Right renal pelvis (tissue), 4 donors: ENCODE measurements at places on chromosomes 3 and 15.

- DNase-seq, result no peak
Observed at GRCh38 chr3:188518835-188519452, 365.0 kb downstream of the LPP start.

GRCh38 chr3:175573226-175573625, 714.1 kb downstream of the NAALADL2 start:
- no peak for DNase-seq

DNA sequence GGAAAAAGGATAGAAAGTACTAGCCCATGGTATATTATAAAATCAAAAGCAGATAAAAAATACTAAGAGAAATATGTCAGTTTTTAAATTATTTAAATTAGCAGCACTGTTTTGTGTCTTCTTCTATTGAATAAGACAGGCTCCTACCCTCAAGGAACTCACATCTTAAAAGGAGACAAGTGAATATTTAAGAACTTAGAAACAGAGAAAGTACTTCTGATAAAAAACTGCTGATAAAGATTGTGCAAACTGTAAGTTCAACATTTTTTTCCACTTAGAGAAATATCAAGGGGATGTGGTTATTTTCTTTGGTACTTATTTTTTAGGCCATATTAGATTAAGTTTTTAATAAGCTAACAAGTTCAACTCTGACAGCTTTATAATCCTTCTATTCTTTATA, 3.0 kb upstream of the ANKRD28 start:
- DNase-seq, result no peak

- no peak for DNase-seq
Observed at GRCh38 chr15:35078221-35078915, 6.7 kb downstream of the NANOGP8 start.

- DNase-seq, result no peak
Observed at GRCh38 chr3:173153631-173154030, 12.6 kb upstream of the SPATA16 start.

DNA sequence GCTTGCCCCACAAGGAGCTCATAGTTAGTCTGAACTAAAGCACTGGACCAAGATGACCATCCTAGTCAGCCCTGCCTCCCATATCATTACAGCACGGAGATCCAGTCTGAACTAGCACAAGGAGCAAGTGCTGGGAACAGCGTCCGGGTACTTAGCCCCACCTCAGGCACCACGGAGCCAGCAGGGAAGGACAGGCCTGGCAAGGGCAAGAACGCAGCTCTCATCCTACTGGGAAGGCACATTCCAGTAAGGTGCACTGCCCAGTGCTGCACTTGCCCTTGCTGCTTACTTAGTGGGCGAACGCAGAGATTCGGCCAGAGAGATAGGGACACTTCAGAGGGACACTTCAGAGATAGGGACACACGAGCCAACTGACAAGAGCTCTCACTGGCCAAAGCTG, 27.6 kb downstream of the SEC61A1 start:
- DNase-seq, result no peak

- DNase-seq, result no peak
Observed at GRCh38 chr15:67458331-67459029, 62.5 kb upstream of the C15orf61 start.

DNA sequence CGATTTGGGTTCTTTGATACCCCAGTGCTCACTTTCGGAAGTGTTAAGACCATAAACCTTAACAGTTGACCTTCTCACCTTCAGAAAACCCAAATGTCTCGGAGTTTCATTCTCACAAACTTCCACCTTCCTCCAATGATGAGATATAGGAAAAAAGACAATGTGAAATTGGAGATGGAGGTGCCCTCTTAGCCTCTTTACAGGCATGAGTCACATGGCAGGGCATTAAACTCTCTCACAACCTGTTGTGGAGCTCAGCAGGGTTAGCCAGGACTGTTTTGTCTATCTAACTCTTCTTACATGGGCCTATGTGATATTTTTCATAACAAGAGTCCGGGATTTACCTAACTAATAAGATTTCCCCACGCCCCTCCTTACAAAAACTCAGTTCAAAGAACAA, 10.7 kb downstream of the AGTR1 start:
- DNase-seq, result no peak

DNA sequence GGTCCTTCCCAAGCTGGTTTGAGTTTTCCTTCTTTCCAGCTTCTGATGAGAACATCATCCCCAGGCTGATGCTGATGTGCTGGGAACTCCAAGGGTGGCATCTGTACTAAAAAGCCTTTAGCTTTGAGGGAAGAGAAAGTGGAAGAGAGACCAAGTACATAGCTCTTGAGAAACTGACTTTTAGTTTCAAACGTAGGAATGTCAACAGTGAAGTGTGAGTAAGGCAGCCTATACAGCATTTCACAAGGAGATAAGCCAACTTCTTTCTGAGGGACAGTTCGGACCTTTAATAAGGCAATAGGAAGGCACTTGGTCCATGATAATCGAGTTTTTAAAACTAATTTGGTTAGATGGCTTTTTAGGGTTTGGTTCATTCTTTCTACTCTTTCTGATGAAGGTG, 53.7 kb downstream of the DLG1 start:
- no peak for DNase-seq

- no peak for DNase-seq
Observed at GRCh38 chr3:10983219-10983916, 9.2 kb upstream of the SLC6A1 start.

DNA sequence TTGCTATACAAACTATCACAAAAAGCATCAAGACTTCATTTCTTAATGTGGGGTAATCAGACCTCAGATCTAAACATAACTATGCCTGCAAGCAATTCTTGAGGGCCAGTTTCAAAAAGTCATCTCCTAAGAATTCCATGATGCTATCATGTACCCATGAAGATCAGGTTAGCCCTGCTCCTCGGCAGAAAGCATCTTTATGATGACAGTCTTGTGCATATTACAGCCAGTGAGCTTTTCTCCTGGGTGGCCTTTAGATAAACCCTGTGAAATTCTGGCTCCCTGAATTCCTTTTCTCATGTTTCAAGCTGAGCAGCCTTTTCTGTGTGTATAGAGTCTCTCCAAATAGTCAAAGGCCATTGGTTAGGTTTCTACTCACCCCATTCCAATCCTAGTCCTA, 201.9 kb upstream of the MCTP2 start:
- DNase-seq, result no peak

DNA sequence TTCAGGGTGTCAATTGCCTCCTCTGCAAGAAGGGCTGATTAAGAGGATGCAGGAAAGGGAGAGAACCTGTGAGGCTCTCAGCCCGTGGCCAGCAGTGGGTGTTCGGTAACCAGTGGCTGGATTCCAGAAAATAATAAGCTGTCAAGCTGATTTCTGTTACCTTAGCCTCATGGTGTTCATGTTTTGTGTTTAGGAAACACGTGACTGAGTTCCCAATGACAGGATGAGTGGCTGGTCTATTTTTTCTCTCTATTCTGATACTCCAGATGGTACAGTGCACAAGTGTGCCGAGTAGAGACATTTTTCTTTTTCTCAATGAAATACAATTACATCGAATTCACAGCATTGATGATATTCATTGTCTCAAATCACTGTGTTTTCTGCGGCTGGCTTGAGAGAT, 43.6 kb downstream of the EDEM1 start:
- no peak for DNase-seq

DNA sequence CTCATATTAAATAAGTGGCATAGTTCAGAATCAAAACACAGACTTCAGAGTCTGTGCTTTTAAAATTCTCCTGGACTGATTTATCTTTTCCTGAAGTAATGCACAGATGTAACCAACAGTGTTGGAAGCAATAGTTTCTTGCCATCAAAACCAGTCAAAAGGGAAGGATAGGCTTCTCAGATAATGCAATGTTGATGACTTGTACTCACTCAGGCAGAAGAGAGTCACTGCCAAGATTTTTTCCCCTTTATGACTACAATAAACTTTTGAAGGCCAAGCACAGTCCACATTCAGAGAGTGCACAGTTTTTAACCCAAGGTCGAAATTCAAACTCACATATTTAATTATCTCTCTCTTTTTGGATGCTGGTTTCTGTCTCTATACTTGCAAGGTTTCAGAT, 305.0 kb upstream of the SGO1 start:
- DNase-seq, result no peak

- DNase-seq, result no peak
Observed at GRCh38 chr3:46989146-46989810, 9.8 kb downstream of the NBEAL2 start.

- no peak for DNase-seq
Observed at GRCh38 chr3:70740071-70740470, 427.6 kb upstream of the MDFIC2 start.

- DNase-seq, result no peak
Observed at GRCh38 chr3:151315136-151315535, 1.5 kb downstream of the GPR87 start.

GRCh38 chr15:64131547-64131946, 20.0 kb upstream of the SNX22 start:
- no peak for DNase-seq

- DNase-seq, result no peak
Observed at GRCh38 chr3:190360228-190360627, 27.7 kb upstream of the CLDN16 start.

DNA sequence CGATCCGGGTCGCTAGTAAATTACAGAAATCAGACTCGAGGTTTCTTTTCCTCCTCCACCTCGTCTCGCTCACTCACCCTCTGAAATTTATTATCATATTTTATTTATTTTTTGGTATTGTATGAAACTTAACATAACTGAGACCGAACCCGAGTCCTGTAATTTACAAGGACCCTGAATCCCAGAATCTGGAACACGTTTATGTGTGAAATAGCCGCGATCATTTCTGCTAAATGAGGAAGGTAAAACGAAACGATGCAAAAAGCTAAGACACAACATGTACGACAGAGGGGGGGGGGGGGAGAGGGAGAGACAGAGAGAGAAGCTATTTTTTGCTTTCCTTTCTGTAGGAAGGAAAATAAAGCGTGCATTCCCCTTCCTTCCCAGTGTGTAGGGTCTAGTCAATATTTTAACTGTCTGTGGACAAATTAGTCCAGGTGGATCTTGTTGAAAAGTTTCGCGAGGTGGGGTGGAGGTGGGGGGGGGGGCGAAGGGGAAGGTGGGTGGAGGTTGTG, 1.6 kb downstream of the BBX start:
- DNase-seq, result no peak

DNA sequence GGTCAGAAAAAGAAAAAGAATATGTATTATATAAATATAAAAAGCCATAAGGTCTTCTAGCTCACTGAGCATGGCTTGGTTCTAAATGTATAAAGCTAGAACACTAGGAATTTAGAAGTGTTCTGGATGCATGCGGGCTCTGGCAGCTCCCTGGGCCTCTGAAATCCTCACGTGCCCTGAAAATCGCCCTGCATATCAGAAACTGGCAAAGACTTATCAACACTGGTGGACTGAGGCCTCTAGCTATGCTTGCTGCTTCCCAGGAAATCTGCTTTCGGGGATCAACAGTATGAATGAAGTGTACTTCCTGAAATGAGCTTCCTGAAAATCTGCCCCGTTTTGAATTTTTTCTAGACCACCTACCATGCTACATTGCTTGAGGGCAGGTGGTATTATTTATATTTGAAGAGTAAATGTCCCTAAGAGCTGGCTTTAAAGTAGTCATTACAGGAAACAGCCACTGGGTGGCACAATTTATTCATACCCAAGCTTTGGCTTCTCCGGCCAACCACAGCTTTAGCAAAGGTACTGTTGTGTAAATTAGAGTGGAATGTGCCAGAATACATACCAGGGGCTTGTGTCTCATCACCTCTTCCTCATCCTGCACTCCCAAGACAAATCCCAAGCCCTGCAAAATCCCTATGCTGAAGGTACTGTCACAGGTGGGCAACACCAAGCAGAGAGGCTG, 17.7 kb downstream of the CRTAP start:
- peak; percentile 40 for DNase-seq

- no peak for DNase-seq
Observed at GRCh38 chr3:102905811-102906210, 471.0 kb downstream of the ZPLD1 start.

DNA sequence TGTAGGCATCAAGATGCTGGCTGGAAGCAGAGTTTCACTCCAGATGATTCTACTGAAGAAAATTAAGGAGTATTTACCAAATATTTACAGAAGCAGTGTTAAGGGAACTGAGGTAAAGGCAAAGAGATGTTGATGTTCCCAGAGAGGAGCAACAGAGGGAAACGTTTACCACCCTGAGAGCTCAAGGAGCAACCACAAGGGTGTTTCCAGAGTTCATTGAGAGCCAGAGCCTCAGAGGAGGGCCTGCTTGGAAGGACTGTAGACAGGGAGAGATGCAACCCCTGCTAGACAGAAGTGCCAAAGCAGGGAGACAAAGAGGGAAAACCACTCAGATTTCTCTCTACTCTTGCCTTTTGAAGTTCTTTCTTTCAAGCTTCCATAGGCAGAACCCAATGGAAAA, 474.5 kb downstream of the RBMS3 start:
- DNase-seq, result no peak

DNA sequence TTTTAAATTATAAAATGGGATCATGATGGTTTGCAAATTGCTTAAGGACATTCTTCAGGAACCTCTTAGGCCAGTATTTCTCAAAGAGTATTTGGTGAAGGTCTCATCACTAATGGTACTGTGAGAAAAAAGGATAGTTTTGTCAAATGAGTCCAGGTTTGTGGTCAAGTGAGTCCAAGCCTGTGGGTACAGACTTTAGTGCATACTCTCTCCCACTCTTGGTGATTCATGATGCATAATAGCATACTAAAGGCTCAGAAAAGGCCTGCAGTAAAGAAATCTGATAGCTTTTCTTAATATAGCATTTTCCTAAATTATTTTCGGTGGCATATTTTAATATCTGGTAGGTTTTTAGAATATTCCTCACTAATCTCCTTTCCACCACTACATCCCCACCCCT, 20.0 kb downstream of the BOC start:
- no peak for DNase-seq

GRCh38 chr3:37032961-37033360, 39.6 kb downstream of the MLH1 start:
- DNase-seq, result no peak

- no peak for DNase-seq
Observed at GRCh38 chr3:140630866-140631265, 47.0 kb upstream of the TRIM42 start.
